ENCODE measurements at places on chromosomes 7 and 10. TPM values are rescaled to one million over a fixed set of nuclear protein-coding genes. Genes with fewer than 3 reads are reported as not detected.

SLC39A12 gene
- total RNA-seq, result 0.35 TPM

CLRN3 gene
- total RNA-seq, result 0.29 TPM

DLX5 gene
- 0.22 TPM for total RNA-seq

HOXA6 gene
- total RNA-seq, result 3.1 TPM

ST8SIA6 gene
- 0.35 TPM for total RNA-seq

MET gene
- 18.4 TPM for total RNA-seq

SPDYE16 gene
- total RNA-seq, result not detected

RBP3 gene
- total RNA-seq, result not detected

KIF11 gene
- total RNA-seq, result 0.29 TPM

SPDYE2 gene
- total RNA-seq, result not detected

GNA12 gene
- total RNA-seq, result 70.1 TPM

PIK3CG gene
- 7.9 TPM for total RNA-seq

GRCh38 chr10:16566202-16566805 is 44.6 kb upstream of the C1QL3 start:
- DNase-seq, result no peak

DNA sequence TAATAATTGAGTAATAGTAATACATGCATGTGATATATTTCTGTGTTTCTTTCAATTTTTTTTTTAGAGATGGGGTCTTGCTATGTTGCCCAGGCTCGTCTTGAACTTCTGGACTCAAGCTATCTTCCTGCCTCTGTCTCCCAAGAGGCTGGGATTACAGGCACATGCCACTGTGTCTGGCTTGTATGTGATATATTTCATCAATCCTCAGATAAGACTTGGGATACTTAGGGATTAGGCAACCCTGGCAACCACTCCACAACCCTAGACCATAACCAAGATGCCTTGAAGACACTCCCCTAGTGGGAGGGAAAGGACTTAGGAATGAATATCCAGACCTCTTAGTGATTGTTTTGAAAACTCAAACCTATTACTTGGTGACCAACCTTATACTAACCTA is 154.8 kb downstream of the CCDC3 start:
- no peak for DNase-seq

GRCh38 chr7:22662556-22663356 is 64.2 kb upstream of the IL6 start:
- no peak for DNase-seq

- no peak for DNase-seq
These were observed 36.3 kb upstream of the TCF7L2 start for GRCh38 chr10:112913661-112914287.

DNA sequence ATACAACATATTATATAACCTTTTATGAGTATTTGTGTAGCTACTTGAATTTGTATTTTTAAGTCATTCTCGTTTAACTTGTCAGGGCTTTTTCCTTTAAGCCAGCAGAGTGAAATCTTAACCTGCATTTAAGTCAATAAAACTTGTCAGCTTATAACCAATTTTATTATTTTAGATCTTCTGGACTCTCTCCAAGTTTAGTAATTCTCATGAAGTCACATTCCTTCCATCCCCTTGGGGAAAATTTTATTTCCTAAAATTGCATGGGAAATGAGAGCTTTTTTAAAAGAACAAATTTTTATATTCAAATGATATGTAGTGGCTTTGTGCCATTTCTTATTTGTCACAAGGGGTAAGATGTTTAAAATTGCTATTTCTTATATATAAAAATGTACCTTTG is 74.0 kb downstream of the SEPTIN7 start:
- no peak for DNase-seq

DNA sequence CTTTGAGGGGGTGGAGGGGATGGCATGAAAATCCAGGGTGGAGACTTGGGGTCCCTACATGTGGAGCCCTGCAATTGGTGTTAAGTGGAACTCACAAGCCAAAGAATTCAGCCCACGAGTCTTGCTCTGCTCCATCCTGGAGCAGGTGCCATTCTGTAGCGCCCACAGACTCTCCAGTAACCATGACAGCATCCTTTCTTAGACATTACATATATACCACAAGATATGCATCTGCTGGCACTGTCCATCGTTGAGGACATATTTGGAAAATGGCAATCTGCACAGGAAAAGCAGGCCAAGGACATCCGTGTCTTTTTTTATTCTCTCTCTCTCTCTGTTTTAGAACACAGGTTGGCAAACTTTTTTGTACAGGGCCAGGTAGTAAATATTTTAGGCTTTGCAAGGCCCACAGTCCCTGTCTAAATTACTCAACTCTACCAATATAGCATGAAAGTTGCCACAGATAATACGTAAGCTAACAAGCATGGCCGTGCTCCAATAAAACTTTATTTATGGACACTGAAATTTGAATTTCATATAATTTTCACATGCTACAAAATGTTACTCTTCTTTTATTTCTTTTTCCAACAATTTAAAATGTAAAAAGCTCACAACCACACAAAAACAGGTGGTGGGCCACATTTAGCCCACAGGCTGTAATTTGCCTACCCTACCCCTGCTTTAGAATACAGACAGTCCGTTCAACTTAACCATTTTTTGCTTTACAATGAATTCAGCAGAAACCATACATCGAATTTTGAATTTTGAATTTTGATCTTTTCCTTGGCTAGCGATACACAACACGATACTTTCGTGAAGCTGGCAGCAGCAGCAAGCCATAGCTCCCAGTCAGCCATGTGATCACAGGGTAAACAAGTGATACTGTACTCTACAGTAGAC is 141.4 kb upstream of the STK17A start:
- no peak for DNase-seq

DNA sequence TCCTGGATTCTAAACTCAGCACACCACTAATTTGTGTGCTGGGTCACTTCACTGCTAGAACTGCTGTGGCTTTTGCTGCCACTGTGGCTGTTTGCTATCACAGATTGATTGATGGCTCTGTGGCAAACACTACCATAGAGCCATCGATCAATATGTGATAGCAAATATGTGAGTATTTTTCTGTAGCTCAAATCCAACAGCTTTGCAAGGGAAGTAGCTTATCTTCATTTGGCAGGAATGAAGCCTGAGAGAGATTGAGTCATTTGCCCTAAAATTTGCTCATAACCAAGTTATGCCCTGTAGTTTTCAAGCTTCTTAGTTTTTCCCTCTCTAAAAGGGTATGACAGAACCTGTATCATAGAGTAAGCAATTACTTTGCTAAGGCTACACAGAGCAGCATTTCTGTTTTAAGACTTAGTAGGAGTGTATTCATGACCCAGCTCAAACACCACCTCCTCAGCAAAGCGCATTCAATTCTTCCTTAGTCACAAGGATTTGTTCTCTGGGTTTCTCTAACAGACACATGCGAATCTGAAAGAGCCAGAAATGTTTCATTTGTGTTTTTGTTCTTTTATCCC is 43.1 kb downstream of the MINPP1 start:
- DNase-seq, result no peak

DNA sequence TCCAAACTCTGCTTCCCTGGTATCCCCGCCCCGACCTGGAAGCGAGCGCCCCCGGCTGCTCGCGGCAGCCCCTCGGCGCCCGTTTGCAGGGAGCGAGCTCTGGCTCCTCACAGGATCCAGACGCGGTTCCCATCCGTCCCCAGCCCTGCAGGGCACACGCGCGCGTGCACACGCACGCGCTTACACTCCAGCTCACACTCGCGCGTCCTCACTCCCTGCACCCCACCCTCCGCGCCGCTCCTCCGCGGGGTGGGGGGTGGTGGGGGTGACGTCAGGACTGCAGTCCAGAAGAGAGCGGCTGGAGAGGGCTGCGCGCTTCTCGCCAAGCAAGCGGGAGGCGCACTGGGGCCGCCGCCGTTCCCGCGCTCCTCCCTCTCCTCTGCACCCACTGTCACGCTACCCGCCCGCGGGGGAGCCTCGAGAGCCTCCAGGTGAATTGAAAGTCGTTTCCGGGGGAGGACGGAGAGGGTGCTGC is 255.6 kb downstream of the OTUD1 start:
- no peak for DNase-seq

DNA sequence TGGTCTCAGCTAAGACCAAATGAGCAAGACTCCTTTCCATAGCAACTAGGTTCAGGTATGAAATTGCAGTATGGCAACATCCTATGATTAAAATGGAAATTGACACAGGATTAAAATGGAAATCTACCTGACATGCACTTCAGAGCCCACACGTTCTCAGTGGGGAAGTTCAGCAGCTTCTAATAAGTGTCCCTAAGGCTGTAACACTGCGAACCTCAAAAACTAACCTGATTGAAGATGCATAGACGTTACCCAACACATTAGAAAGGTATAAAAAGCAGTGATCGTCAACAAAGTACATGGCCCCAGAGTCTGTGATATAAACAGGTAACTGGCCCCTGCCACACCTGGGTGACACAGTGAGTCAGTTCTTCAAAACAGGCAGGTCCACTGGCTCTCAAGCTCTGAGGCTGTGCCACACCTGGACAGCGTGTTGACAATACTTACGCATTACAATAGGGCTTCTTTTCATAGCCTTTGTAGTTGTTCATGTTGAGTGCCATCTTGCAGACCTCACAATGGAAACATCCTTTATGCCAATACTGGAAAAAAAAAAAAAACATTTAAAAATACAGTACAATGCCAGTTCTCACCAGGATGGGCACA is 274.9 kb upstream of the NEBL start:
- no peak for DNase-seq

DNA sequence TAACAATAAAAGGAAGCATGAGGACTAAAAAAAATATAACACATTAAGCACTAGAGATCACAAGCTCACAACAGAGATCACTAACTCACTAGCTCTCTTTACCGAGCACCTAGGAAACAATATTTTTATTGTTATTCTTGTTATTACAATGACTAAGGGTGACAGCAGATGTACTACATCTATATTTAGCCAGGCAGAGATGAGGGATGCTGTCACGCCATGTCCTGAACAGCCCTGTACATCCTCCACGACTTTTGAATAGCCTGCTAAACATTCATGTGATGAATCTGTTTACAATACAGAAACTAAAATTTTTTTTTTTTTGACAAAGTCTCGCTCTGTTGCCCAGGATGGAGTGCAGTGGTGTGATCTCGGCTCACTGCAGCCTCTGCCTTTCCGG is 22.7 kb downstream of the FAM133B start:
- no peak for DNase-seq

DNA sequence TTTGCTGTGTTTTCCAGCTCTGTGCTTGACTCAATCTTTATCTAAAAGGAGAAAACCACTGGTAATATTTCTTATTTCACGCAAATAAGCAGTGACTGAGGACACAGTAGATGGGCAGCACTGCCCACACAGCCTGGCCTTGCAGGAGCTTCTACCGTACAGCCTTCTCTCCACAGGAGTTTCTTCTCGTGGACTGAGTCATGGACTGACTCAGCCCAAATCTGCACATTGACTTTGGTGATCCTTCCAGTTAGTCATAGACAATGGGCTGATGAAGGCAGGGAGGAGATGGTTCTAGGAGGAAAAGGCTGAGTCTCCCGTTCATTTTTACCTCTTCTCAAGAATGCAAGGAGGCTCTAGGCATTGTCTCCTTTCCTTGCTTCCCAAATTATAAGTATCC is 200.7 kb downstream of the RAPGEF5 start:
- DNase-seq, result no peak

DNA sequence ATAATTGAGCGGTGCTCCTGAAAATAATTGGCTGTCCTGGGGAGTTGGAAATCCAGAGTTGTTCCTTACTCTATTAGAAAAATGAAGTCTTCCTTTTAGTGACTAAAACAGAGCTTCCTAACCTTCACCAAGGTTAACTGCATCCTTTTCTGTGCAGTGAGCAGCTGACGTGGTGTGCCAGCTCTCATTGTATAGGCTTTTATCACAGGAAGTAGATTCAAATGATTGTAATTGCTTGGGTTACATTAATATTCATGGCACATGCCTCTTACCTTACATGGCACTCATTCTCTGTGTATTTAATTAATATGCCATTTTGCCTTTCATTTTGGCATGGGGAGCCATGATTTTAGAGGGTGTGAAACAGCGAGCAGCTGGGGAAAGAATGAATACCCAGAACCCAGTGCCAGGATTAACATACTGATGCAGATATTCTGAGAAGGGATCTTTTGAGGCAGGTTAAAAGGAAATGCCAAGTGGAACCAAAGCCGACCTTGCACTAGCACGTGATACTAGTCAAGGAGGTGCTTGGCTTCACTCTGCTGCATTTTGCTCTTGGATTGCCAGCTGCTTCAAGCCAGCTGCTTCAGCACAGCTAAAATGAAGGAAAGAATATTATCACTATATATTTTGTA is 115.3 kb downstream of the ST7 start:
- no peak for DNase-seq

DNA sequence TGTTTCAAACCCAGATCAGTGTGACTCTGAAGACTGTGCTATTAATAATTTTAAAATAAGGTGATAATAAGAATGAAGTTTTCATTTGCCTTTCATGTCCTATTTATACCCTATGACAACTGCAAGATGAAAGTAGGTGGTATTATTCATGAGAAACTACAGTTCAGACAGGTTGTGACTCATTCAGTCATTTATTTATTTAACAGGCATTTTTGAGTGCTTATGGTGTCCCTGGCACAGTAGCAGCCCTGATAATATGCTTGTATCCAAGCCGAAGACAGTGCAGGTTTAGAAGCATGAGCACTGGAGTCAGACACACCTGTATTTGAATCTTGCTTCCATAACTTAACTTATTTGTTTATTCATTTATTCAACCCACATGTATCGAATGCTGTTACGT is 87.1 kb downstream of the FZD1 start:
- no peak for DNase-seq

GRCh38 chr7:82593780-82594179 is 150.2 kb upstream of the CACNA2D1 start:
- DNase-seq, result no peak

DNA sequence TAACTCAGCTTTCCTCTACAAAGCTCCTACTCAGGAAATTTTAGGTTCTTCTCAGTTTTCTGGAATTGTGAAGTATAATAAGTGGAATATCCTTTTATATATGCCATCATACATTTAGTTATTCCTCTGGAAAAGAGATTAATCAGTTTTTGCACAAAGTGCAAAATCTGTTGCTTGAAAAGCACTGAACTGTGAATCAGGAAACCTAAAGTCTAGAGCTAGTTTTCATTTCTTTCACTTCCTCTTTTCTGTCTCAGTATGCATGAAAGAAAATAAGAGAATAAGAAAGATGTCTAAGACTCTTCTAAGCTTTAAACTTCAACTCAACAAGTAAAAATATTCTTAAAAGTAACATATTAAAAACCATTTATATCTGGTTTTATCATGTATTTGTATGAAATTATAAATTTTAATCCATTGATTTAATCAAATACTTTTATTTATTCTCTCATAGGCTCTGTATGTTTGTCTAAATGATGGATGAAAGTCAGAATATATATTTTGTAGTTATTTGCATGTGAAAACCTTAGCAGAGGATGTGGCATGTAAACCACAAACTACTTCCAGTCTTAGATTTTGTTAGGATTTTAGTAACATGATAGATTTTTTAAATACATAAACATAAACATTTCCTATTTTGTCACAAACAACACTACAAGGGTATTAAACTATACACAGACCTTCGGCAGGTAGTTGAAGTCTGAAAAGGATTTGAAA is 1073.0 kb downstream of the XPNPEP1 start:
- DNase-seq, result no peak
